ENCODE measurements at places on chromosomes 3 and 15. TPM values are rescaled to one million over a fixed set of nuclear protein-coding genes. Genes with fewer than 3 reads are reported as not detected.
A peak's percentile ranks its signal among the peaks of the same experiment; 100 is the strongest.

DNA sequence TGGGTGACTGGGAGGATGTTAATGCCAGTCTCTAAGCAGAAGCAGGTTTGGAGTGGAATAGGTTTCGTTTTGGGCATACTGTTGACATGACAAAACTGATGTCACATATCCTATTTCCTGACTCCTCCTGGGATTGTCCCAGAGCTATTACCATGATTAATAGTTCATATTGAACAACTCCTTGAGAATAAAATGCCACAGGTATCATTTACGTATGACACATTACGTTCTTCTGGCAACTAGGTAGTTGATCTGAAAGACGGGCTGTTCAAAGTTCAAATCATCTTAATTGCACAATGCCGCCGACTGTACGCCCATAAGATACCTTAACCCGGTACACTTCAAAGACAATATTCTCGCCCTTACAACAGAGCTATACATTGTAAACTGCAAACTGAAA lies 1.4 kb upstream of the RAB5A start:
- H3K36me3 ChIP-seq = no peaks in the 10 kb centered on the region
- H3K4me3 ChIP-seq = no peak overlapping the region
- H3K27me3 ChIP-seq = no peaks in the 10 kb centered on the region
- no peak overlapping the region for H3K27ac ChIP-seq
- no peak for DNase-seq

GRCh38 chr3:9500108-9501050 lies 53.2 kb downstream of the LHFPL4 start:
- peak; percentile 54 for DNase-seq
- H3K36me3 ChIP-seq = no peaks in the 10 kb centered on the region
- no peak overlapping the region for H3K4me3 ChIP-seq
- no peak overlapping the region for H3K27ac ChIP-seq
- peaks cover 5% of the 10 kb centered on the region for H3K4me1 ChIP-seq
- peaks cover 3% of the 10 kb centered on the region for H3K27me3 ChIP-seq

Gene GABRG3
- not detected for total RNA-seq

DNA sequence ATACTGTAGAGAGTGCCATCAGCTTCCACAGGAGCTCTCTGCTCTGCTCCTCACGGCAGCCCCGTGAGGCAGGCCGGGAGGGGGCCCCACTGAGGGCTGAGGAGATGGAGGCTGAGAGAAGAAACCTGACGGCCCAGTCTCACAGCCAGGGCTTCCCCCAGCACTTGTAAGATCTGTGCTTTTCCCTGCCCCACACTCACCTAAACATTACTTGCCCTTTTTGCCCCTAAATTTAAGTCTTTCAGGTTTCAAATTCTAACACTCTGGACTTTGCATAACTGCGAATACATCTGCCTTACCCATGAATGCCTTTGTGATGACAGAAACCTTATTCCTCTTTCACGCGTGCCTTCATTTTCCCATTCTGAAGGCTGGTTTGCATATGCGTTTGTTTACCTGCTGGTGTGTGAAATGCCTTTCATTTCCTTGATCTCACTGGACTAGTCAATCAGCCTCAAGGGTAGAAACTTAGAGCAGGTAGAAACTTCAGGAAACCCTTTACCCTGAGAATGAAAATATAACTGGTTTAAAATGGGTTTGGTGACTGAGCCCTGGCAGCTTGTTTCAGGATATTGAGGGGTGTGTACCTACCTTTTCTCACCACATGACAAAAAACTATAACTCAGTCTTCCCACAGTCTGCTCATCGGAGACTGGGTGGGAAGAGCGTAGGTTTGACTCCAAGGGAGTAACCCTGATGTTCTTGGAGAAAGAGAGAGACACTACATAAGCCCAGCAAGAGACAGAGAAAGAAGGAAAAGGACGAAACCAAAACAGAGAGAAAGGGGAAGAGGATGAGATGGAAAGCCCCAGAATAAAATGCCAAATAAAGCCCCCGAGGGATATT lies 20.1 kb downstream of the SLC12A8 start:
- 0 out of 2 replicates have a peak, but pooled peaks cover 1% of the 10 kb centered on the region for H3K27me3 ChIP-seq
- no peak overlapping the region for H3K4me3 ChIP-seq
- no peaks in the 10 kb centered on the region for H3K36me3 ChIP-seq
- no peak for DNase-seq

Gene OXTR
- total RNA-seq = 56.1 TPM

Gene SMCO1
- not detected for total RNA-seq

Gene IL12A
- total RNA-seq = 0.90 TPM

Gene TEX9
- 1.4 TPM for total RNA-seq

- no peaks in the 10 kb centered on the region for H3K36me3 ChIP-seq
- no peak overlapping the region for H3K4me3 ChIP-seq
- H3K27me3 ChIP-seq = no peaks in the 10 kb centered on the region
- no peaks in the 10 kb centered on the region for H3K4me1 ChIP-seq
- no peak overlapping the region for H3K27ac ChIP-seq
Measured at GRCh38 chr15:98391568-98391967, 256.8 kb upstream of the IGF1R start.

Gene SSUH2
- total RNA-seq = under 0.01 TPM

Gene GPR176
- total RNA-seq = 194 TPM

- H3K4me1 ChIP-seq = peaks cover 28% of the 10 kb centered on the region
- peaks cover 28% of the 10 kb centered on the region for H3K36me3 ChIP-seq
- no peaks in the 10 kb centered on the region for H3K27me3 ChIP-seq
- H3K4me3 ChIP-seq = no peak overlapping the region
- DNase-seq = no peak
- no peak overlapping the region for H3K27ac ChIP-seq
Measured at GRCh38 chr15:66725464-66725785, 23.4 kb downstream of the SMAD6 start.

Gene CPEB1
- 6.9 TPM for total RNA-seq

Gene CCDC174
- 6.9 TPM for total RNA-seq

DNA sequence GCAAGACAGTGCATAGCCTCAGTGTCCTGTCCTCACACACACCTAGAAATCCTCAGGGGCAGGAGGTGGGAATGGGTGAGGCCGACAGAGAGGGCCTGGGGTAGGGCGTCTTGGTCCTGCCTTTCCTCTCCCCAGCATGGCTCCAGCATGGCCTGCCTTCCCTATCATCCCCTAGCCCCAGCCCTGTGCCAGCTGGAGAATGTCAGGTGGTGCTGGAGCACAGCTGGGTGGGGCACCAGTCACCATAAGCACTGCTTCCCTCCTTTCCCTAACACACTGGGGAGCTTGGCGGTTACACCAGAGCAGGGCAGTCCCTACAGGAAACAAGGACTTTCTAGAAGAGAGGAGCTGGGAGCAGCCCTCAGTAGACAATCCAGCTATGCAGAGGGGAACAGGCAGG lies 236.8 kb downstream of the KLF13 start:
- H3K27ac ChIP-seq = no peak overlapping the region
- H3K4me1 ChIP-seq = no peaks in the 10 kb centered on the region
- DNase-seq = no peak
- H3K36me3 ChIP-seq = no peaks in the 10 kb centered on the region
- no peaks in the 10 kb centered on the region for H3K27me3 ChIP-seq

Gene C3orf80
- not detected for total RNA-seq

DNA sequence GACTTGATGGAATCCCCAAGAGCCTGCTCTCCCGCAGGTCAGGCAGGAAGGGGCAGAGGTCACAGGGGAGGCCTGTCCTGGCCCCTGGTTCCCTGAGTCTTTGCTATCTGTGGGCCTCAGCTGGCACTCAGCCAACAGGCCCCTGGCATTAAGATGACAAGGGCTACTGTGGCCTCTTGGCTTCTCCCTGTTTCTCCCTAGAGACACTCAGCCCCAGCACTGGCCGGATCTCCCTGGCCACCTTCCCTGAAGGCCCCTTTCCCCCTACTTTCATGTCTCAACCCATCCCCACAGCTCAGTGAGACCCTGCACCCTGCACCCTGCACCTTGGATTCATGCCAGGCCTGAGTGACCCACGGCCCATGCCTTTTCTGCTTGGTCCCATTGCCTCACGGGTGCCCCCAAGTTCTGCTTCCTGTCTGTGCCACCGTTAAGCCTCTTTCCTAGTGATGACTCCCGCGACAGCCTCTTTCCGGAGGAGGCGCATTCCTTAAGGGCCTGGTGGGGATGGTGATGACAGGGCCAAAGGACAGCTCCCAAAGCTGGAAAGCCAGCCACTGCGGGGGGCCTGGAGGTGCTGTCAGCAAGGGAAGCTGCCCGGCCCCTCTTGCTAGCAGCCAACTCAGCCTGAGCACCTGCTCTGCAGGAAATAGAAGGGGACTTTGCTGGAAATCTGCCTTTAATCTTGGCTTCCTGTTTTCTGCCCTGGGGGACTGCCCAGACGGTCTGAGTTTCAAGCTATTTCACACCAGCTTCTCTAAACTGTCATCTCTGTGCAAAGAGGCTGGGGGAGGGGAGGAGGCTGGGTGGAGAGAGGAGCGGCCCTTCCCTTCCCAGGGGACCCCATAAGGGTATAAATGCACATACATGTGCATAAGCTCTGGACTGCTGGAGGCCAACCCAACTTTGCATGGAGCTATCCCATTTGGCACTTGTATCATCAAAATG lies 4.8 kb upstream of the CSK start:
- no peak overlapping the region for H3K27ac ChIP-seq
- no peaks in the 10 kb centered on the region for H3K36me3 ChIP-seq
- H3K4me1 ChIP-seq = peaks cover 4% of the 10 kb centered on the region
- DNase-seq = no peak

Gene NEK10
- 6.6 TPM for total RNA-seq

Gene PGBD4
- total RNA-seq = 1.9 TPM

Gene GOLGA8T
- not detected for total RNA-seq

- H3K27me3 ChIP-seq = no peaks in the 10 kb centered on the region
- no peaks in the 10 kb centered on the region for H3K4me1 ChIP-seq
- no peak overlapping the region for H3K4me3 ChIP-seq
- no peaks in the 10 kb centered on the region for H3K36me3 ChIP-seq
- no peak for DNase-seq
Measured at GRCh38 chr3:116029266-116029665, 406.0 kb downstream of the GAP43 start.

- no peaks in the 10 kb centered on the region for H3K4me1 ChIP-seq
- H3K27ac ChIP-seq = no peak overlapping the region
- DNase-seq = no peak
- no peak overlapping the region for H3K4me3 ChIP-seq
- peaks cover 4% of the 10 kb centered on the region for H3K27me3 ChIP-seq
Measured at GRCh38 chr3:66527246-66527645, 26.4 kb upstream of the LRIG1 start.

Gene HCN4
- total RNA-seq = not detected

DNA sequence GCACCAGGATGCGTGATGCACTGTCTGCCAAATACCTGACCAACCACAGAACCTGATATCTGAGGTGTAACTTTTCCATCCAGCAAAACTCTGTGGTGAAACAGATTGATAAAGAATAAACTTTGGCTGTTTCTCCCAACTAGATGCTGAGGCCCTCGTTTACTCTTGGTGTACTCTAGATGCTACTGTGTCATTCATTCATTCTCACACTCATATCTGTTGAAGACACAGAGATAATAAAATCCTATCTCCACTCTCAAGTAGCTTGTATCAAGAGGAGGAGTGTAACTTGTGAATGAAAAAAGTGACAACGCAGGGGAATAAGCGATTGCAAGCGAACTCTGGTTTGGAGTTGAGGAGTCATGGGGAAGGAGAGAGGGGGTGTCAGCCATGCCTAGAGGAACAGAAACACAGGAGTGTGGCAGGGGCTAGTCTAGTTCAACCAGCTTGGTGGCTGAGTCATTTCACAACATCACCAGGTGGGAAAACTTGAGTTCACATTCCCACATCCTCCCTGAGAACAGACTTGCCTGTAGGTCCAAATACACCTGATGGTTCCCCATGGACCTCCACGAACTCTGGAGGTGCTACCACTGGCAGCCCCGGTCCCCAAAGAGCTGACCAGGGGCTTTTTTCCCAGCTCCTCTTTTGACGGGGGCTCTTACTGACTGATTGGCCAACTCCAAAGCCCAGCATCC lies 73.3 kb upstream of the SNRK start:
- no peak for DNase-seq
- no peak overlapping the region for H3K4me3 ChIP-seq
- H3K27ac ChIP-seq = no peak overlapping the region
- H3K27me3 ChIP-seq = peaks cover 3% of the 10 kb centered on the region
- H3K4me1 ChIP-seq = peaks cover 2% of the 10 kb centered on the region

Gene SLC25A20
- total RNA-seq = 29.2 TPM

Gene SGO1
- total RNA-seq = 8.1 TPM

DNA sequence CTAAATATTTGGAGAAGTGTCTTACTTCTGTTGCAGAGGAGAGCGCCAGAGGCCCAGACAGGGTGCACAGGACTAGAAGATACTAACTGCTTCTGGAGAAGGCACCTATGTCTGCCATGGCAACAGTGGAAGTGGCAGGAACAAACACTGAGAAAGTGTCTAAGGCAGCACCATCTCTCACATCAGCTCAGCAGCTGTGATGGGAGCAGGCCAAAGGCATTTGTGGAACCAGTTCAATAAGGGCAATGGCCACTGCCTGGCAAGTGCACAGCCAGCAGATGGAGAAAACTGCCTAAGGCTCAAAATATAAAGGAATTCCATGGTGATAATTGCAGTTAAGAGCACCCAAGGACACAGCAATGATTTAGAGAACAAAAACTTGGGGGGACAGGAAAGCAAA lies 563.0 kb upstream of the CCDC54 start:
- no peaks in the 10 kb centered on the region for H3K27me3 ChIP-seq
- peaks cover 2% of the 10 kb centered on the region for H3K4me1 ChIP-seq
- H3K36me3 ChIP-seq = no peaks in the 10 kb centered on the region
- no peak overlapping the region for H3K4me3 ChIP-seq
- H3K27ac ChIP-seq = no peak overlapping the region
- no peak for DNase-seq

Gene ZBBX
- total RNA-seq = not detected

Gene QARS1
- total RNA-seq = 404 TPM

DNA sequence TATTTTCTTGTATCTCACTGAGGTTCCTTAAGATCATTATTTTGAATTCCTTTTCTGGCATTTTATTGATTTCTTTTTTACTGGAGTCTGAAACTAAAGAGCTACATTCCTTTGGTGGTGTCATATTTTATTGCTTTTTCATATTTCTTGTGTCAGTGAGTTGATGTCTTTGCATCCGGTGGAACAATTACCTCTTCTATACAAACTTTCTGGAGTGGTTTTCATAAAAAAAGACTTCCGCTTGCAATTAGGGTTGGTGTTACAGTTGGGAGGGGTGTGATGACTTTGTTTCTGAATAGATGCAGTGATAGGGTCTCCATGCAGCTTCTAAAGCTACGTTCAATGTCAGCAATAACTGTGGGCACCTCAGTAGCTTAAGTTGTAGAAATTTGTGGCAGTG lies 181.7 kb downstream of the LPP start:
- no peak for DNase-seq
- no peak overlapping the region for H3K27ac ChIP-seq
- H3K27me3 ChIP-seq = no peaks in the 10 kb centered on the region
- no peaks in the 10 kb centered on the region for H3K36me3 ChIP-seq

Gene SCN11A
- not detected for total RNA-seq

All from IMR-90 (cell line).